ENCODE measurements at places on chromosomes 5 and 9.

DNA sequence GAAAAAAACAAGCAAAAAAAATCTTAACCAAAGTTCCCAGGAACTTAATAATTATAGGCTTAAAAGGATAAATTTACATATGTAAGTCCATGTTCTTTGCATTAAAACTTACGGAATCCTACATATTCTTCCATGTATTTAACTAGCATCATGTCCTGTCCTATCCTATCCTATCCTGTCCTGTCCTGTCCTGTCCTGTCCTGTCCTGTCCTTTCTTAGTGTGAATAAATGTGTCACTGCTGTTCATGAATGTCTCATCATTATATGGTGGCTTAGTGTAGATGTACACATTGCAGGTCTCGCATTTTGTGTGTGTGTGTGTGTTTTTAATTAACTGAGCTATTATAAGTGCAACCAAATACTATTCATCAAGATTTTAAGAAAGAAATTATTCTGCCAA lies 90.0 kb downstream of the TMEM167A start:
- no peak for DNase-seq

DNA sequence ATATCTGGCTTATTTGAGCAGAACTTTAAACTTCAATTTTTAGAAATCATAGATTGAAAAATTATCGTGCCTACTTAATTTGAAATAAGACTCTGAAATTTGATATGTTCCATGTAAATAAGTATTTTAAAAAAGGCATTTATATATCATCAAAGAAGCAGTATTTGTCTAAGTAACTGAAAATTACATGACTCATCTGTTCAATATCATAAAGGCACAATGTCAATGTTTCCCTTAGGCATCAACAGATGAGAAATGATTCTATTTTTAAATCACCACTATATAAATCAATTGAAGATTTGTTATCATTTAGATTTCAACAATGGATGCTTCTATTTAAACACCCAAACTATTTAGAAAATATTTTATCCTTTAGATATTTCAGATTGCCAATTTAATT lies 142.9 kb upstream of the POU5F2 start:
- DNase-seq: no peak

- peak; percentile 4 for DNase-seq
These were observed 55.7 kb downstream of the ARL15 start for GRCh38 chr5:54254482-54255198.

- DNase-seq: no peak
These were observed 84.9 kb upstream of the HSPA9 start for GRCh38 chr5:138660051-138660572.

- no peak for DNase-seq
These were observed 236.1 kb downstream of the MARCHF11 start for GRCh38 chr5:15943487-15943886.

DNA sequence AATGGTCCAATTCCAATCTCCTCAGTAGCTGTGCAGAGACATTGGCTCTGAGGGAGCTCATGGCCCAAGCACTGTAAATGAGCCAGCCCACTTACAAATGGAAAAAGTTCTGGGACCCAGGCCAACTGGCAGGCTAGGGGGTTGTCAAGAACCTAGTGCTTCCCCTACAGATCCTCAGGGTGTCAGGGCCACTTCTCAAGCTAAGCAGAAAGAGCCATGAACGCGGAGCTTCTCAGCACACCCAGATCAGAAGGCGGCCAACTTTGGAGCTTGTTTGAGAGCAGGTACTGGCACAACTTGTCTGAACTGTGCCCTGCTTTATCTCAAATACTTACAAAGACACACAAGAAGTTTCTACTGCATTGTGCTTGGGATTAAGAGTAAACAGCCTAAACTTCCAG lies 17.5 kb downstream of the TLE1 start:
- DNase-seq: no peak

- DNase-seq: no peak
These were observed 158.5 kb downstream of the C9orf50 start for GRCh38 chr9:129462360-129462759.
